ENCODE measurements at places on chromosomes 3 and 15.

DNA sequence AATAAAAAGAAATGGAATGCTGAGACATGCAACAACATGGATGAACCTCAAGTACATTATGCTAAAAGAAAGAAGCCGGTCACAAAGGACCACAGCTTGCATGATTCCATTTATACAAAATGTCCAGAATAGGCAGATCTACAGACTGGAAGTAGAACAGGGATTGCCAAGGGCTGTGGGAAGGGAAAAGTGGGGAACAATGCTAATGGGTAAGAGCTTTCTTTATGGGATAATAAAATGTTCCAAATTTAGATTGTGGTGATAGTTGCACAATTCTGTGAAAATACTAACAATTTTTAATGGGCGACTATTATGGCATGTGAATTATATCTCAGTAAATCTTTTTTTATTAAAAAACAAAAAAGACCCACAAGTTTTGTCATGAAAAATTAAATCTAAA lies 106.2 kb downstream of the TMCO5A start:
- DNase-seq: no peak

GRCh38 chr15:101455291-101456025 lies 34.0 kb downstream of the PCSK6 start:
- no peak for DNase-seq

DNA sequence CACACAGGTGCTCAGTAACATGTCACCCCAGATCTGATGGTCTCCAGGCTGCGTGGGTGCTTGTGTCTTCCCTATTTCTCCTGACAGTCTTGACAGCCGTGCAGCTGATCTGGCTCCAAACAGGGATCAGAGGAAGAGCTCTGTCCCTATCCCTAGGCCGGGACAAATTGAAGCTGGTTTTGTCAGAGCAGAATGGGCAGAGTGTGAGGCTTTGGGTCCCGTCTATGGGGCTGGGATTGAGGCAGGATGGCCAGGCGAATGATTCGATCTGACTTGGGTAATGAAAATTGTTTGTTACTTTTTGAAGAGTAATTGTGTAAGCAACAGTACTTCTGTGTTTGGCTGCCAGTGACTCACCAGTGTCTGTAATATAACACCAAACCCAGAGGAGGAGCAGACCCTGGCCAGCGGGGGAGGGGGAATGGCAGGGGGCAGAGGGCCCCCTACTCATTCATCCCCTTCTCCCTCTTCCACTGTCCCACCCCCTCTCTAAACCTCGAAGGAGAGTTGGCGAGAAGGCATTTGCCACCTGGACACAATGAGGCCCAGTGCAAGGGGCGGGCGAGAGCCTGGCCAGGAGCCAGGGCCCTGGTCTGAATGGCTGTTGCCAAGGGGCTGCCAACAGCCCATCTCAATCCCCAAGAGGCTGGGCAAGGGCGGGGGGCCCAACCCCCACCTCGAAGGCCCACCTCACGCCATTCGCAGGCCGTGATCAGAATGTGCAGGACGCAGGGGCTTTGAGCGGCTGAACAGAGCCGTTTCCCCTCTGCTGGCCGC lies 4.9 kb upstream of the MAGEF1 start:
- no peak for DNase-seq

GRCh38 chr3:68288085-68288484 lies 633.7 kb upstream of the SUCLG2 start:
- no peak for DNase-seq

DNA sequence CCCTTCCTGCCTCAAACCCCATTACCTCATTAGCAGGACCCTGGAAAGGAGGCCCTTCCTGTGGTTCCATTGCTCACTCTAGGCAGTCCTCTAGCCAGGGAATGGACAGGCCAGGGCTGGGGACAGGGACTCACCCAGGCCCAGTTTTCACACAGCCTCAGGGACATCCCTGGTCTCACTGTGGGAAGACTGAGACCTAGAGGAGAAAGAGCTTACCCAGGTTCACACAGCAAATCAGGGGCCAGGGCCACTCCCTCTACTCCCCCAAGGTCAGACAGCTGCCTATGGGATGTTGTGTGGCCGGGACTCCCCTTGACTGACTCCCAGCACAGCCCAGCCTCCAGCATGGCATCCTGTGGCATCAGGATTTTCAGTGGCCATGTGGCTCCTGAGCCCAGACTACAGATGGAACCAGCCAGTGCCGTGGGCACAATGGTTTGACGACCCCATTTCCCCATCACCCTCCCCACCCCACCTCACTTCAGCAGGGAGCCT lies 49.3 kb downstream of the ADAMTS7 start:
- DNase-seq: no peak

DNA sequence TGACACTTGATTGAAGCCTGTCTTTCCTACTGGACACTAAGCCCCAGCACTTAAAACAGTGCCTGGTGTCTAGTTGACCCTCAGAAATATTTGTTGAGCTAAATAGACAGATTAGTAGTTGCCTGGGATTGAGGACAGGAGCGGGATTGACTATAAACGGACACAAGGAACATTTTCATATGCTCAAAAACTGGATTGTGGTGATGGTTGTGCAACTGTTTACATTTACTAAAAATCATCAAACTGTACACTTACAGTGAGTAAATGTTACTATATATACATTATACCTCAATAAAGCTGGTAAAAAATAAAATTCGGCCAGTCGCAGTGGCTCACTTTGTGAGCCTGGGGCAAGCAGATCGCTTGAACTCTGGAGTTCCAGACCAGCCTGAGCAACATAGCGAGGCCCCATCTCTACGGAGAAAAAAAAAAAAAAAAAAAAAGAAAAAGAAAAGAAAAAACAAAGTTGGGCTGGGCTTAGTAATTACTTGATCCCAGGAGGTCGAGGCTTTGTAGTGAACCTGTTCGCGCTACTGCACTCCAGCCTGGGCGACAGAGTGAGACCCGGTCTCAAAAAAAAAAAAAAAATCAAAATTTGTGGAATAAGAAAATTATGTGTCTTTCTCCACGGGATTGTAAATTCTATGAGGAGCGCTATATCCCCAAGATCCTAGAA lies 632 bp upstream of the IDH3A start:
- no peak for DNase-seq

GRCh38 chr3:62607287-62608029 lies 234.1 kb upstream of the FEZF2 start:
- no peak for DNase-seq

GRCh38 chr3:99502871-99503270 lies 135.5 kb upstream of the COL8A1 start:
- DNase-seq: no peak

- DNase-seq: no peak
Observed at GRCh38 chr3:170539897-170540296, 46.0 kb downstream of the SLC7A14 start.

DNA sequence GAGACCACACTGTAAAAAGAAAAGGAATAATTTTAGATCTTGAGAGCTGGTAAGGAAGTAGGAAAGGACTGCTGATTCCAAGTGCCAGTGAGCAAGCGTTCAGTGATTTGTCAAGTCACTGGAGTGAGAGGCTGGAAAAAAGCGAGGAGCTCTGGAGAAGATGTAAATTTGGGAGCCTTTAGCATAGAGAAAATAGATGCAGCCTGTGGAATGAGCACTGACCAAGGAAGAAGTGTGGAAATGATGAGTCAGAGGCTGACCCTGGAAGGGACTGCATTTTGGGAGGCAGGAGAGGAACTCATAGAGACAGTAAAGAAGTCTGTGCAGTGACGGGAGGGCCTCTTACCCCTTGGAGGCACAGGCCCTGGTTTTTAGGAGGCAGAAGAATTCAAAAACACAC lies 17.1 kb upstream of the ABTB1 start:
- no peak for DNase-seq

DNA sequence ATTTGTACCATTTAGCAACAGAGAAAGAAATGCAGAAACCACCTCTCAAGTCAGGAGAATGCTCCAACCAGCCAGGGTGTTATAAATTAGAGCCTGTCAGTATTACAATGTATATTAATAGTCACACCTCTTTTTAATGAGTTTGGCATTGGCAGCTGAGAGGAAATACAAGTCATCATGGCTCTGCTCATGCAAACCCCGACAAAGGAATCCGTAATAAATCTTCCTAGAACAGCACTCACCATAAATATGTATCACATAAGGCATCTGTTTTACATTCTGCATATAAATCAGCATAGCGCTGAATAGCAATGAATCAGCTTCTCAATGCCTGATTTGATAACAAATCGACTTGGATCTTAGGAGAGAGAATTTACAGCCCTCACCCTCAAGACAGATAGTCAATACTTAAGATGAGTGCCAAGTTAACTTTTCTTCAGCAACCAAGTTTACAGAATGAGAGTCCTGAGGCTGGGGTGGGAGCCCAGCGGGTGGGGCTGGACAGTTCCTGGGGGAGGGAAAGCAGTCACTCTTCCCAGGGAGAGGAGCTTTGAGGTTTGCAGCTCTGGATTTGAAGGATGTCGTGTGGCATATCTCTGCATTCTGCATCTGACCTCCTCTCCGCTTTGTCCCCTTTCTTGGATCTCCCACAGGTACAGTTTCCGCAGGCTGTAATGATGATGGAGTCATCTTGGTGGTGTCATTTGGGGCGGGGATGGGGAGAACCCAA lies 1034.4 kb upstream of the NR2F2 start:
- no peak for DNase-seq

GRCh38 chr3:12782172-12782815 lies 14.2 kb upstream of the CAND2 start:
- DNase-seq: no peak

- no peak for DNase-seq
Observed at GRCh38 chr3:170766253-170766652, 103.7 kb downstream of the RPL22L1 start.

- DNase-seq: no peak
Observed at GRCh38 chr15:27871902-27872260, 227.2 kb downstream of the OCA2 start.

DNA sequence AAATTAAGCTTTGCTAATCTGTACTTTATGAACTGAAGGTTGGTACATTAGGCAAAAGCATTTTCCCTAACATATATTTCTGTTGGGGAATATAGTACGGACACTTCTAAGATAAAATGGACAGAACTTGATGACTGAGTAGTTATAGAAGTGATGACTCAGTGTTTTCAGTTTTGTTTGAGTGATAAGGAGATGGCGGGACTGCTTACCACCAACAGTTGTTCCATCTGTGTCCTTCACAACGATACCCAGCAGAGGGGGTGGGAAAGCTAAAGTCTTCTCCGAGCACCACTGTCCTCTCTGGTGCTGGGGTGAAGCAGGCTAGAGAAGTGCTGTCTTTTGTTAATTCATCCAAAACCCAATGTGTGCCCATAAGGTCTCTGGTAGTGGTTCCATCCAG lies 195.8 kb downstream of the CD47 start:
- no peak for DNase-seq

GRCh38 chr3:127985216-127985615 lies 67.0 kb upstream of the SEC61A1 start:
- DNase-seq: no peak

DNA sequence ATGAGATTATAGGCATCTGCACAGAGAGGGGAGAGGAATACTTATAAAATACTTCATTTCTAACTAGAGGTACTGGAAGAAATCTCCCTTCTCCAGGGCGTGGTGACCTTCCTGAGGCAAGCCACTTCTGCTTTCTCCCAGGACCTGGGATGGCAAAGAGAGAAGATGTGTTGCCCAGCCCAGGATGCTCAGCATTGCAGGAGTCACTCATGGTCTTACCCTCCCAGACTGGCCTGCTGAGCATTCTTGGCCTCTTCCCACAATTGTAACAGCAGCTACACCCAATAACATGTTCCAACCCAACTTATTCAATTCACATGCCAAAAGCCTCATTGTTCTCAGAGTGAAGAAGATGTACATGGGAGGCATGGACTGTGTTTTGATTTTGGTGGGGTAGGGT lies 37.9 kb downstream of the IL20RB start:
- no peak for DNase-seq

GRCh38 chr3:194642769-194643168 lies 9.6 kb upstream of the TMEM44 start:
- DNase-seq: no peak

DNA sequence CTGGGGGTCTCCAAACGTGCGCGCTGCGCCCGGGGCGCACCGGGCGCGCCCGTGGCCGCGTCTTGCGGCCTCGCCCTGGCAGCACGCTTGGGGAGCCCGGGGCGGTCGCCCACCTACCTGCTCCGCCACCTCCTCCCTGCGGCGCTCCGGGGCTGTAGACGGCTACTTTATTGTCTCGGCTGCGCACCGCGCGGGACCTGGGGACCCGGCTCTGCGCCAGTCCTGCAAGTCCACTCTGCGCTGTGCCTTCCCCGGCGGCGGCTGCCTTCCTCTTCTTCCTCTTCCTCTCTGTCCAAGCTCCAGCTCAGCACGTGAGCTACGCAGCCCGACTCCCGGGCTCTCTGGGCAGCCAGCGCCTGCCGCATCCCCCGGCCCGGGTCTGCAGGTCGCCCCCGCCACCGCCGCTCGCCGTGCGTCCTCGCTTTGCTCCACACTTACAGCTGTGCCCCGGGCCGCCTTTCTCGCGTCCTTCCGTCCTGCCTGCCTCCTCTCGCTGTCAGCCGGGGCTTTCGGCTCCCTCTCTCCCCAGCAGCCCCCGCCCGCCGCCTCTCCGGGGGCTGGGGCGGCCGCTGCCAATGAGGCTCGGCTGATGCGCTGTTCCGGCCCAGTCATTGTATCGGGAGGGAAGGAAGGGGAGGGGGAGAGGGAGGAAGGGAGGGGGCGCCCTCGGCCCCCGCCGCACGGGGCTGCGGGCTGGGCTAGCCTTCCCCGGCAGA lies 156.4 kb upstream of the FRMD4B start:
- no peak for DNase-seq

DNA sequence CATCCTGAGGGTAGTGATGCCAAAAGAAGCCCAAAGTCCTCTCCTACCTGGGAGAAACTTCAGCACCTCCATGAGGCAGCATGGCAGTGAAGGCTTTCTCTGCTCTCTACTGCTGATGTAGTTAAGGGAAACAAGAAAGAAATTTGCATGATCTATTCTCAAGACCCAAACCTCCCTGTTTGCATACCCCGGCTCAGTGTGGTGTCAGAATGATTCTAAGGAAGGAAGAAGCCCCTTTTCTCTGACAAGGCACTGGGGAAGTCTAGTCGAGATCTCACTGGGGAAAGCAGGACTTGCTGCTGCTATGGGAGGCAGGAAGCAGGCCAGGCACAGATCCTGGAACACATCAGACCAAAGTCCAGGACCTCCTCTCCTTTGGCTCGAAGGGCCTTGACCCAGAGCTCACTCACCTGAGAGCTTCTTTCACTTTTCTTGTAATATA lies 89.4 kb upstream of the ICE2 start:
- no peak for DNase-seq

GRCh38 chr3:105174017-105174615 lies 192.6 kb upstream of the ALCAM start:
- DNase-seq: no peak
